ENCODE measurements at places on chromosomes 7 and 10. TPM values are rescaled to one million over a fixed set of nuclear protein-coding genes. Genes with fewer than 3 reads are reported as not detected.

PVRIG gene
- not detected for total RNA-seq

TMEM236 gene
- total RNA-seq: under 0.01 TPM

WNT8B gene
- total RNA-seq: not detected

GRCh38 chr10:110964681-110965080 lies 45.3 kb downstream of the SHOC2 start:
- DNase-seq: no peak

DNA sequence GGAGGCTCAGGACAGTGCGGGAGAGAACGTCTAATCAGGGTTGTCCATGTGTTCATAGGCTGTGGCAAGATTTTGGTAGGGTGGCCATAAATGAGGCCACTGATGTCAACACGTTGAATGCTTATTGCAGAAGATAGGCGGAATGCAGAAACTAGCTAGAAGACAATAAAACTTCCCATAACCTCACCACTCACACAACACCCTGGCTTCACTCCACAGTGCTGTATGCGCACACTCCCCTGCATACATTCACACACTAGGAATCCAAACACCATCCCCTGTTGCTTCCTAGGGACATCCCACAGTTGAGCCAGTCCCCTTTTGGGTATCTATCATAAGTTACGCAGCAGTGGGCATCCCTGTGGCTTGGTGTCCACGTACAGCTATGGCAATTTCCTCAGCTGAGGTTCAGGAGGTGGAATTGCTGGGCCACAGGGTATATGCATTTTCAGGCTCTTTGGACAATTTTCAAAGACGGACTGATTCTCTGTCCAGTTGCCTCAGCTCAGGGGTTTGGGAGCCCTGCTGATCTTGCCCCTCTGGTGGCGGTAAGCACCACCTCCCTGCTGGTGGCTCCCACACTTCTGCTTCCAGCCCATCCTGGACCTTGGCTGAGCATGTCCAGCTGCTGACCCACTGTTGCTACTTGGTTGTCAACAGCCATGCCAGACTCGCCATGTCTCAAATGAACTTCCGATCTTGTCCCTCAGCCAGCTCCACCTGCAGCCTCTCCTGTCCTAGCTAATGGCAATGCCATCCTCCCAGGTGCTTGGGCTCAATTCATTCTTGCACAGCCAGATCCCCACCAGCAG lies 36.4 kb downstream of the CDH23 start:
- DNase-seq: peak; percentile 3

DNA sequence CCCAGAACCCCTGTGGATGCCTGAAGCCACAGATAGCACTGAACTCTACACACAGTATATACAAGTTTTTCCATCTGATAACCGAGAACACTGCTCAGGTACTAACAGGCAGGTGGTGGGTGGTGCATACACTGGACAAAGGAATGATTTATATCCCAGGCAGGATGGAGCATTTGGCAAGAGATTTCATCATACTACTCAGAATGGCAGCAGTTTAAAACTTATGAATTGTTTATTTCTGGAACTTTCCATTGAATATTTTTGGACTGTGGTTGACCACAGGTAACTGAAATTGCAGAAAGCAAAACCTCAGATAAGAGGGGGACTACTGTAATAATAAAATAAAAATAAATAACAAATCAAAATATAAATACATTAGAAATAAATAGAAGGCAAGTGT lies 10.9 kb upstream of the KCNMA1 start:
- no peak for DNase-seq

FEZF1 gene
- total RNA-seq: not detected

GALNT11 gene
- total RNA-seq: 45.3 TPM

DNA sequence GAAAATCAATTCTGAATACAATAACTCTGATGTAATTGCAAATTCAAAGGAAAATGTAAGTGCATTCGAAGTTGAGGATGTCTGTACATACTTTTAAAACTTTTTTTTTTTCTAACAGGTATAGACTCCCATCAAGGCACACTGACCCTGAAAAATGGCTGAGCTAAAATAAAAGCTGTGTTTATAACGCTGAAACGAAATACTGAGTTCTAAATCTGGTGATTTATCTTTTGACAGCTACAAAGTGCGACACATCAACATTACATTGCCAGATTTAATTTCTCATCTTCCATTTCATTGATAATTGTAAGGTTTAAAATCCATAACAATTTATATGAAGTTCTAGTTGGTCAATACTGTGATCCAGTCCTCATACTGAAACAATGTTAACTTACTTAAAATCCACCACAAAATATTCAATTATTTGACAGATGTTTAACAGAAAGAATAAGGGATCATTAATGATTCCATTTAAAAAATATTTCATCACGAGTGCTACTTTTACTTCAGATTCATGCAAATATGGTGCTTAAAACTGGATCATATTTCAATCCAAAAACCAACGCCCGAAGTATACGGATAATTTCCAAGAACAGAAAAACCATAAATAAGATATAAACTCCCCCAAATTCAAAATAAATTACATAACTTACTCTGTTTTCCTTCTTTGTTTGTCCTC lies 1.4 kb downstream of the RAB11FIP2 start:
- DNase-seq: peak; percentile 30

- no peak for DNase-seq
Observed at GRCh38 chr10:120327675-120328074, 129.4 kb upstream of the PLPP4 start.

Measured in fibroblast of villous mesenchyme (primary cell).